ENCODE measurements at places on chromosomes 6 and 20.

DNA sequence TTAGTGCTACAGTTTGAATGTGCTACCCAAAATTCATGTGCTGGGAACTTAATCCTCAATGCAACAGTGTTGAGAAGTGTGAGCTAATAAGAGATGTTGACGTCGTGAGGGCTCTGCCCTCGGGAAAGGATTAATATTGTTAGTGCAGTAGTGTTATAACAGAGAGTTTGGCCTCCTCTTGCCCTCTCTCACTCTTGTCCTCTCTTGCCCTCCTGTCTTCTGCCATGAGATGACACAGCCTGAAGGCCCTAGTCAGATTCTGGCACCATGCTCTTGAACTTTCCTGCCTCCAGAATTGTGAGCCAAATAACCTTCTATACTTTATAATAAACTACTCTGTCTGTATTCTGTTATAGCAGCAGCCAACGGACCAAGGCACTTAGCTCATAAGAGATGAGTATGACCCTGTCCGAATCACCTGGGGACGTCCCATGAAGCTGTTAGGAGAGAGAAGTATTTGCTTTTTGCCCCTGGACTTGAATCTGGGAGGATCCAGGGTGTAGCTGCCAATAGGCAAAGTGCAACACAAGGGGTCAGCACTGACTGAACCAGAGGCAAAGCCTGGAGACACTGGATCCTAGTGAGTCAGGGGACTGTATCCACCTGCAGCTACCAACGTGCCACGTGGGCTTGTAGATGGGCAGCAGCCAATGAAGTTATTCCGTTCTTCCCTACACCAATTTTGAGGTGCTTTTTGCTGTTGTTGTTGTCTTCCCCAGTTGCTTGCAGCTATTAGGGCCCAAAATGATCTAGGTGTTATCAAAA, 233.7 kb downstream of the THBS2 start:
- no peak for DNase-seq

GRCh38 chr20:51132279-51132678, 109.4 kb upstream of the KCNG1 start:
- no peak for DNase-seq

- no peak for DNase-seq
Measured at GRCh38 chr20:31517373-31517772, 3.1 kb downstream of the HM13 start.

- no peak for DNase-seq
Measured at GRCh38 chr20:57414867-57415592, 23.8 kb downstream of the RBM38 start.

DNA sequence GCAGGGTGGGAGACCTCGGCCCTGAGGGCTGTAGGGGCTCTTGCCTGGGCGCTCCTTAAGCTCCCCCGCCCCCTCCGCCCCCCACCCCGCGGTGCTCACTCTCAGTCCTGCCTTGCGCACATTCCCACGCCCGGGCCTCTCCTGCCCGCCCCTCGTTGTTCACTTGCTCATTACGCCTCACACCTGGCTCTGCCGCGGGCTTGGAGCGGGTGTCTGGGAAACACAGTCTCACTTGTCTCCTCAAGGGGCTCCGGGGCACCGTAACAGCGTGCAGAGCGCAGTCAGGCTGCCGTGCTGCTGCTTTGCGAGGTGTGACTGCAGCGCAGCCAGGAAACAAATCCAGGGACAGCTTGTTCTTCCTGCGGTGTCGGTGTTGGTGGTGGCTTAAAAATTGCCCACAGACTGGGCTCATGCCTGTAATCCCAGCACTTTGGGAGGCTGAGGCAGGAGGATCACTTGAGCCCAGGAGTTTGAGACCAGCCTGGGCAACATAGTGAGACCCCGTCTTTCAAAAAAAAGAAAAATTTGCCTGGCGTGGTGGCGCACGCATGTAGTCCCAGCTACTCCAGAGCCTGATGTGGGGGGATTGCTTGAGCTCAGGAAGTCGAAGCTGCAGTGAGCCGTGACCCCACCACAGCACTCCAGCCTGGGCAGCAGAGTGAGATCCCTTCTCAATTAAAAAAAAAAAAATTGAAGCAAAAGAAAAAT, 4.6 kb downstream of the NPBWR2 start:
- no peak for DNase-seq

DNA sequence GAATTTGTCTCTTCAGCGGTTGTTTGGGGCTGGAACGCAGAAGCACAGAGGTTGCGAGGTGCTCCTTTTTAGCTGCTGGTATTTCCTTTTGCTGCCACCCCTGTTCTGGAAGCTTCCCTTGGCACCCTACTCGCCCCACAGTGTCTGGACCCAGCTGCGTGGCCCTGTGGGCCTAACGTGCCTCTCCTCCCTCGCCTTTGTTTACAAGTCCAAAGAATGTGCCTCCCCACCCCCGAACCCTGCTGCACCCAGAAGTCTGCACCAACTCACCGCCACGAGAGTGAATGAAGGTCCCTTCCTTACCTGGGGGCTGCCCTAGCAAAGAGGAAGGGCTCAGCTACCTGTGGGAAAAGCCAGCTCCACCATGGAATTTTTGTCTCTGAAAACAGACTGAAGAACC, 139.7 kb upstream of the RPS6KA2 start:
- no peak for DNase-seq

DNA sequence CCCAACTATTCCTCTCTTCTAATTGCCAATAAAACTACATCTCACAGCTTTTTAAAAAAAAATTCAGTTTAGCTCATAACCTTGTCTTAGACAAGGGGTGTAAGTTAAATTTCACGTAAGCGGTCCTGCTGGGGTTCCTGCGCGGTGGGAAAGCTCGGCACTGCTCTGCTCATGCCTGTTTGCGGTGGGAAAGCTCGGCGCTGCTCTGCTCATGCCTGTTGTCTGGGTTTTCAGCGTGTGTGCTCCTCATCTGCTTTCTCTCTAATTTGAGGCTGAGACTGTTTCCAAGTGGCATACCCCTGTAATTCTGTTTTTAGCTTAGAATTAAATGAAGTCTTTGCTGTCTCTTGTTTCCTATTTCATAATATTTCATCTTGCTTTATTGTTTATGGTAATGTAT, 18.6 kb downstream of the ARID1B start:
- DNase-seq, result no peak

GRCh38 chr6:22954749-22955385, 385.5 kb downstream of the HDGFL1 start:
- DNase-seq, result no peak

GRCh38 chr6:84243240-84243639, 15.8 kb upstream of the CEP162 start:
- no peak for DNase-seq

GRCh38 chr20:44394452-44394701, 38.9 kb downstream of the HNF4A start:
- no peak for DNase-seq

GRCh38 chr6:116291701-116292396, 12.1 kb upstream of the TSPYL1 start:
- no peak for DNase-seq

GRCh38 chr20:16069389-16070010, 503.7 kb downstream of the KIF16B start:
- no peak for DNase-seq

GRCh38 chr6:36362551-36363370, 24.7 kb downstream of the ETV7 start:
- DNase-seq, result no peak

DNA sequence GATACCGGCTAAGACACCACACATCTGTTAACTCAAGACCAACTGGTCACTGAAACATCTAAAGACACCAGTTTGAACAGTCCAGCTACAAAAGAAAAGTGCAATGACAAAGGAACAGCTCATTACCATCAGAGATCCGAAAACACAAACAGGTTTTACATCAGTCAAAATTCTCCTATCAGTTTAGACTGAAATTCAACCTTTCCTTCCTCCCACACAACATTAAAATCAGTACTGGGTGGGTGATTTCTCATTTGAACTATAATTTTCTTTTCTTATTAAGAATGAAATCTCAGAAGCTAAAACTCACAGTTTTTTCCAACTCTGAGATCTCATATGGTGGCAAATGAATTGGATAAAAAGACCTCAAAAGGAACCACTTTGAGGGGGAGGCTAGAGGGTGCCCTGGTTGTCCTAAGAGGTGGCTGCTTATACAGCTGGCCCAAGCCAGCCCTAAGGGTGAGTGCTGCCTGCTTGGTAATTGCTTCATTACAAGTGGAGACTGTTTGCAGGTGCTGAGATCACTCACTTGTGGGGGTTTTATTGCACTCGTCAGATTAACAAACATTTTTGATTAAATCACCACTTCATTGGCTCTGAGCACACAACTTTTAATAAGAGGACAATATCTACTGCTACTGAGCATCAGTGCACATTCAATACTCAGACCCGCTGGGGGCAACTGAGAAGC, 4.3 kb downstream of the CCDC167 start:
- no peak for DNase-seq

DNA sequence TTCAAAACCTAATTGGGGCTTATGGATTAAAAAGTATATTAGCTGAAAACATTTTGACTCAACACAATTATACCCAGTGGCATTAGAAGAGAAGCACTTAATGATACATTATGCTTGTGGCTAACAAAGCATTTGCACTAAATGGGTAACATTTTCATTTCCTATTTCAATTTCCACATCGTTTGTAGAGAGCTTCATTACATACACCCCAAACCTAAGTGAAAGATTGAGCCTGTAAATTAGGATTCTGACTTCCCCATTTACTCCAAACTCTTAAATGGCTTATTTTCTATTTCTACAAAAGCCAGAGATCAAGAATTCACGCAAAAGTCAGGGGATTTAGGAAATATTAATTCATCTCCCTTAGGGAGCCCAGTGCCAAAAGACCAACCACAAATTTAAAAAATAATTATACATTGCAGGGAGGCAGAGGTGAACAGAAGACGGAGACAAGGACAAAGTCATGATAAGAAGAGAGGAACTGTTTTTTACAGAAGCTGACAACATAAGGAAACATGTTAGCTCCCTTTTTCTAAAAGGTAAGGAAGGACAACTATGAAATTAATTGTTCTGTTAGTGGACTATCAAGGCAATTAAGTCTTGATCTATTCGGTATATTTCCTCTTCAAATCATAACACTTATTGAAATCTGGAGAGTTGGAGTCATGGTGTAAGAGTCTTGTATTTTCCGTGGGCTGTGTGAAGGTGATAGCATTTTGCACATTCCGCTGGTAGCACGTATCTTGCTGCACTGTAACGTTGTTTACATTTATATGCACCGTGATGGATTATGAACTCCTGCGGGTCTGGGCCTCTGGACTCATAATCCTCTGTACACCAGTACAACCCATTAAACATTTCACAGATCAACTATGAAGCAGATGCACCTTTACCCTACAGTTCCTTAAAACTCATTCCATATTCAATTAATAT, 24.8 kb upstream of the EZR start:
- DNase-seq, result no peak

DNA sequence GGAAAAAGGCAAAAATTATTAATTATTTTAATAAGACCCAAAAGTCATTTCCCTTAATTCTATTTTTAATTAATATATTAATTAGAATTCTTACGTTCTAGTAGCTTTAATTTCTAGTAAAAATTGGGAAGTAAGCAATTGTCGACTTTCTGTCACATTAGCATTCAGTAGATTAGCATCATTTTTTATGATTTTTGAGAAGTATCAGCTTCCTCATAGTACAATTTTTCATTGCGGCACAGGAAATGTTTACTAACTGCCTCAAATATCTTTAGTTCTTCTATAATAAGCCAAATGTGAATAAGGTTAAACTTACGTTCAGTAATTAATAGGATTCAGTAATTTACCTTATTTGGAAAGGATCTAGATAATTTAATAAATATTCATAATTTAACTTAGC, 687.4 kb downstream of the EPM2A start:
- no peak for DNase-seq

DNA sequence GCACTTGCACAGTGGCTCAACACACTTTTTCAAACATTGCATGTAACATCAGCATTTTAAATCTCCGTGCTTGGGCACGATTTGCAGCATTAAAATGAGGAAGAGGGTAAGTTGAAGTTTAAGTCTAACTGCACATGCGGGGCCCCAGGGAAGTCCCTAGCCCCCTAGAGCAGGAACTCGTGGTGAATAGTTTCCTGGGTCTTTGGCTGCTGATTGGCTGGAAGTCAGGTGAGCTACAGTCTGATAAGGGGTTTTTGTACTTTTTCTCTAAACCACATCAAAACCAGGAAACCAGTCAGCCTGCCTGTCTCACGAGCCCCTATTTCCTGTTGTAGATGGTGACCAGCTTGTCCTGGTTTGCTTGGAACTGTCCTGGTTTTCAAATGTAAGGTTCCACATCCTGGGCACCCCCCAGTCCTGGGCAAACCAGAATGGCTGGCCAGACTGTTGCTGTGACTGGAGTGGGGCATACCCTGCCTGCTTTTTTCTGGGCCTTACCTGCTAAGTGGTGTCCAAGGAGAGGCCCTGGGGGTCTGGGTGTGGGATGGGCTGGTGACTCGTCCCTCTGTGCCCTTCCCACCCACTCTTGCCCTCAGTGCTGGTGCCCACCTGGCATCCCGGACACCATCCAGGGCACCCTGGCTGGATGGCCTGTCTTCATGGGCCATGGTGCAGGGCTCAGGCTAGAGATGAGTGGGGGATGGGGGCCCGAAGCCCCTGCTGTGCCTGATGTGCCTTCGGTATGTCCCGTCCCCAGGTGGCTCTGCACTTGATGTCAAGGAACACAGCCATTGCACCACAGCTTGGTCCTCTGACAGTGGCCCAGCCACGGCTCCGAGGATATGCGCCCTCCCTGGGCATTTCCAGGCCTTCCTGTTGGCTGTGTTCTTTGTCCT, 31.8 kb downstream of the SUN5 start:
- DNase-seq, result no peak

DNA sequence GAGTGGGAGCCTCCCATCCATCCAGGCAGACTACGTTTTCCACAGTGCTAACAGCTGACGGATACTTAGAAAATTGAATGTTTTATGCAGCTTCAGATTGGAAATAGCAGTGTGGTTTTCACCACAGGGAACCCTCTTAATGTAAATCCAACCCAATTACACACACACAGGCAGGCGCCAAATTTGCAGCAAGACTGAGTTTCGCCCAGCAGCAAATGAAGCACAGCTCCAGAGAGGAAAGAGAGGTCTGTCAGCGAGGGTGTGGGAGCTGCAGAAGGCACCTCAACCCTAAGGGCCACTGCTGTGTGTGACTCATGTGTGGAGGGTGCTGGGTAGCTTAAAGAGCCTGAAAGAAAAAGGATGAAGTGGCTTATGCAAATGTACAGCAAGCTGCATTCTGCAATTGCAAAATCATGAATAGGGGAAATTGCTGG, 365.7 kb downstream of the MAFB start:
- DNase-seq, result no peak

- no peak for DNase-seq
Measured at GRCh38 chr20:19652591-19653026, 105.4 kb upstream of the RIN2 start.

GRCh38 chr6:2741756-2742155, 9.0 kb downstream of the MYLK4 start:
- DNase-seq, result no peak

GRCh38 chr6:63864061-63864460, 228.5 kb downstream of the PHF3 start:
- DNase-seq, result no peak

DNA sequence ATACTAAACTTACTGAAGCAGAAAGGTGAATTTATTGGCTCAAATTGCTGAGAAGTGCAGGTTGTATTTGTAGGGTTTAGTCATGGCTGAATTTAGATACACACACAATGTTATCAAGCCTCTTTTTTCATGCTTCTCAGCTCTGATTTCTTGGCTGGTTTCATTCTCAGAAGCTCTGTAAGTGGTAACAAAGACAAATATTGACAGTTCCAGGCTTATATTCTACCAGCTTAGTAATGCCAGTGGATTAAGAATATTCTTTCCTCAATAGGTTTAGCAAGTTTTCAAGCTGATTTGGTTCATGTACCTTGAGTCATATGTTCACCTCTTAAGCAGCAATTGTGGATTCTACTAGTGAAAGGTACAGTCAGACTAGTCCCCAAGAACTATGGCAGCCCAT, 52.1 kb upstream of the PKIB start:
- DNase-seq, result no peak

- no peak for DNase-seq
Measured at GRCh38 chr6:114158411-114158810, 184.4 kb downstream of the HS3ST5 start.
